Mesothelial cell of epicardium (in vitro differentiated cells): ENCODE measurements at places on chromosomes 6 and 20. TPM values are rescaled to one million over a fixed set of nuclear protein-coding genes. Genes with fewer than 3 reads are reported as not detected.

- H3K4me3 ChIP-seq: no peak overlapping the region
- peaks cover 32% of the 10 kb centered on the region for H3K4me1 ChIP-seq
- H3K27me3 ChIP-seq: no peaks in the 10 kb centered on the region
- DNase-seq: no peak
- no peaks in the 10 kb centered on the region for H3K36me3 ChIP-seq
- H3K27ac ChIP-seq: no peak overlapping the region
Measured at GRCh38 chr6:4264081-4264480, 128.7 kb upstream of the ECI2 start.

DNA sequence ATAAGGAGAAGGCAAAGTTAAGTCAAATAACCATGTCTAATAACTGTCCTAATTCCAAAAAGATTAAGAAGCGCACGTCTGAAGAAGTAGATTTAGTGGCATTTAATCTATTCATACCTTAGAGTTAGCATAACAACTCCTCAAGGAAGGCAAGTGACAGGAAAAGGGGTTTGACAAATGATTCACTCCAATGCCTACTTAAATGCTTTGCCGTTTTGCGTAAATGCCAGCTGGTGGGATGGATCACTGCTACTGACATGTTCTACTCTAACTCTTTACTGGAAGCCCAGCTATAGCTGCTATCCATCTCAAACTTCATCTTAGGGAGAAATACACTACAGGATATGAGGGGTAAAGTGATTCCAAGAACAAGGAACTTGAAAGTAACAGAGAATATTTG, 347.3 kb upstream of the RUNX2 start:
- no peak overlapping the region for H3K27ac ChIP-seq
- H3K36me3 ChIP-seq: no peaks in the 10 kb centered on the region
- DNase-seq: no peak
- H3K4me1 ChIP-seq: peaks cover 8% of the 10 kb centered on the region
- H3K4me3 ChIP-seq: no peak overlapping the region
- no peaks in the 10 kb centered on the region for H3K27me3 ChIP-seq

DNA sequence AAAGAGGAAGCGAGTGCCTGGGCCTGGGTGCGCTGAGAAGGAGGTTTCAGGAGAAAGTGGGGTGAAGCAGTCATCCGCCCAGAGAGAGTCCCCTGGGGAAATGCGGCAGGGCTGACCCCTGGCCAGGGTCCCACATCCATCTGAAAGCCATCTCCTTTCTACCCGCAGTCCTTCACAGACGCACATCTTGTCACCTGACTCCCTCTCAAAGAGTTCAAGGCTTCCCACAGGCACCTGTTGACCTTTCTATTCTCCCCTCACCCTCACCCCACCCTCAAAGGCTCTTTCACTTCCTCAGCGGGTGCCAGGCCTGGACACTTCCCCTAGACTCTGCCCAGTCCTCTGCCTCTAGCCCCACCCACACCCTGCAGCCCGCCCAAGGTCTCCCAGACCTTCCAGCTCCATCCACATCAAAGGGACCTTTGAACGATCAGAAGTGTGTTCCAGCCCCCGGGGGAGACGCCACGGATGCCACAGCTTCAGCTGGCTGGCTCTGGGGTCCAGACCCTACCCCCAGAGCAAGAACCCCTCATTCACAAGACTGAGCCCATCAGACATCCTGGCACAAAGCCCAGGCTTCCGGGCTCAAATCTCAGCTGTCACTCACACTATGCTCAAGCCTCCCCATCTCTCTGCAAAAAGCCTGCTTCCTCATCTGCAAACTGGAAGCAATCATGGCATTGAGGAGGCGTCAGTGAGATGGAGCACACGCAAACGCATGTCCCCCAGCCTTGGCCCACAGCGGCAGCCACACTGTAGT, 2.1 kb downstream of the CTSZ start:
- H3K4me3 ChIP-seq: peak overlapping the region; percentile 1
- H3K27ac ChIP-seq: peak overlapping the region; percentile 30
- peaks cover 14% of the 10 kb centered on the region for H3K36me3 ChIP-seq

- H3K27me3 ChIP-seq: no peaks in the 10 kb centered on the region
- no peak overlapping the region for H3K27ac ChIP-seq
- no peak overlapping the region for H3K4me3 ChIP-seq
- peaks cover 4% of the 10 kb centered on the region for H3K4me1 ChIP-seq
Measured at GRCh38 chr6:24492475-24492874, 2.3 kb upstream of the ALDH5A1 start.

SLC22A3 gene
- 1.2 to 1.3 TPM (median 1.2 TPM) in 3 replicates for total RNA-seq

SIRPA gene
- 6.1 to 6.8 TPM (median 6.4 TPM) in 3 replicates for total RNA-seq

- no peak overlapping the region for H3K4me3 ChIP-seq
- DNase-seq: no peak
- H3K27ac ChIP-seq: no peak overlapping the region
- peaks cover 18% of the 10 kb centered on the region for H3K4me1 ChIP-seq
- no peaks in the 10 kb centered on the region for H3K36me3 ChIP-seq
- H3K27me3 ChIP-seq: no peaks in the 10 kb centered on the region
Measured at GRCh38 chr6:100488244-100488643, 23.5 kb upstream of the SIM1 start.

RBPJL gene
- not detected in 3 replicates for total RNA-seq

TMEM217 gene
- total RNA-seq: 1.5 to 2.7 TPM (median 2.0 TPM) in 3 replicates

GRCh38 chr6:152112491-152113261, 305.2 kb downstream of the ESR1 start:
- DNase-seq: no peak
- H3K27me3 ChIP-seq: no peaks in the 10 kb centered on the region
- no peaks in the 10 kb centered on the region for H3K36me3 ChIP-seq
- no peak overlapping the region for H3K4me3 ChIP-seq

MOG gene
- 0.65 to 1.4 TPM (median 0.82 TPM) in 3 replicates for total RNA-seq

TGM6 gene
- total RNA-seq: not detected in 3 replicates

SHLD1 gene
- total RNA-seq: 10.0 to 11.9 TPM (median 11.6 TPM) in 3 replicates
